SW480 (cell line): ENCODE measurements at places on chromosomes 1 and 21.
A peak's percentile ranks its signal among the peaks of the same experiment; 100 is the strongest.

GRCh38 chr1:34360574-34360973 is 183.9 kb downstream of the C1orf94 start:
- DNase-seq, result peak; percentile 38

GRCh38 chr1:93033785-93034184 is 45.3 kb upstream of the MTF2 start:
- DNase-seq, result no peak

GRCh38 chr21:41536827-41537103 is 28.8 kb upstream of the TMPRSS2 start:
- peak; percentile 27 for DNase-seq

GRCh38 chr1:199804526-199804925 is 223.0 kb upstream of the NR5A2 start:
- no peak for DNase-seq

DNA sequence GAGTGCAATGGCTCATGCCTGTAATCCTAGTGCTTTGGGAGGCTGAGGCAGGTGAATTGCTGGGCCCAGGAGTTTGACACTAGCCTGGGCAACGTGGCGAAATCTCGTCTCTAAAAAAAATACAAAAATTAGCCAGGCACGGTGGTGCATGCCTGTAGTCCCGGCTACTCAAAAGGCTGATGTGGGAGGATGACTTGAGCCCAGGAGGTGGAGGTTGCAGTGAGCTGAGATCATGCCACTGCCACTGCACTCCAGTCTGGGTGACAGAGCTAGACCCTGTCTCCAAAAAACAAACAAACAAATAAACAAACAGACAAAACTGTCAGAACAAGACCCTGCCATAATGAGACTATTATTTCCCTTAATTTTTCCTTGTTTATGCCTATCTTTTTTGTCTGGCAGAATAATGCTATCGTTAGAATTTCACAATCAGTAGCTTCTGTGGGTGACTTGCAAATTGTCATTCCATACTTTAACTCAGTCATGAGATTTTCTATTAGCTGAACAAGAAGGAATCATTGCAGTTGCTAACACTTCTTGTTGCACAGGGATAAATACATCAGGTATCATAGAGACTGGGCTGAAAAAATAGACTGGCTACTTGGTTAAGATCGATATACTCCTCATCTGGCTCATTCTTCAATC is 7.5 kb upstream of the THEM4 start:
- DNase-seq, result no peak

DNA sequence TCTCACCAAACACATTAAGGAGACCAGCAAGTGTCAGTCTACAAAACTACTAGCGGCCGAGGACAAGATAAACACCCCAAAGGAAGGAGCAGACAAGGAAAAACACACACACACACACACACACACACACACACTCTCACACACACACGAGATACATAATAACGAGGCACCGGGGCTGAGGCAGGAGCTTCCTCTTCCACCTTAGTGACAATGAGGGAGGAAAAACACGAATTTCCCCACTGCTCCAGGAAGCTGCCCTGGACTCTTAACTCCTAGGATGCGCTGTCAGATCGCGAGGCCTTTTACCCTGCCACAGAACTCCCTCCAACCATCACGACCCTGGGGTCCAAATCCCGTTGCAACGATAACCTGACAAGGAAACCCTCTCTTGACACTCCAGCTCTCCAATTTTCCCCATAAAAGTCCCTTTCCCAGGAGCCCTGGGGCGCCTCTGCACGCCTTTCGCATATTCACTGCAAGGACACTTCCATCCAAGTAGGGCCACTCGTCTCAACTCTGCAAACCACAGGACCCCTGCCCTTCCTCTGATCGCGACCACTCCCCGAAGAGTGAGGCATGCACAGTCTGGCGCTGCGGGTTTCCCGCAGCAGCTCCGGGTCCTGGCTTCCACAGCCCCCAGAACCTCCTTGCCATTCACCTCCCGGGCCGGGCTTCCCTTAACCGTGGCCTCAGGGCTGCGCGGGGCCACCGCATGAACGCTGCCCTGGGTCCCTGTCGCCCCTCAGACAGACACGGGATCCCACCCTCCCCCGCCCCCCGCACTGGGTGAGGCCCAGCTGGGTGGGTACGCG is 581 bp downstream of the ETV3 start:
- DNase-seq, result no peak

GRCh38 chr1:159867664-159868026 is 5.2 kb upstream of the VSIG8 start:
- peak; percentile 80 for DNase-seq

- DNase-seq, result no peak
Measured at GRCh38 chr1:235999259-235999925, 65.5 kb downstream of the NID1 start.

DNA sequence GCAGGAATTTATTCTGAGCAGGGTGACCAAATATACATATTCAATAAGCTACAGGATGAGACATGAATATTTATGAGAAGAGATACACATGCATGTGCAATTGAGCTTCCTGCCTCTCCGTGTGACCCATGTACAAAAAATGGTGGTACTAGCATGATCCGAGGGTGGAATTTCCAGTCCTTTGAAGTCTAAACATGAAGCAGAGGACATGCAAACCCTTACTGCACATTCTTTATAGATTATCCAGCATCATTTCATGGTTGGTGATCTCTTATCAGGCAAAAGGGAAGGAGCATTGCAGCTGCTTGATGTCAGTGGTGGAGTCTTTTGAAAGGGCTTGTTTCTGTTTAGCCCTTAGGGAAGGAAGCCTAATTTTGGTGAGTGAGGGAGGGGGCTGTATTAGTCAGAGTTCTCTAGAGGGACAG is 448.6 kb downstream of the SETD4 start:
- DNase-seq, result no peak

- DNase-seq, result no peak
Measured at GRCh38 chr1:221149111-221149510, 269.9 kb downstream of the HLX start.

- DNase-seq, result peak; percentile 26
Measured at GRCh38 chr1:154609398-154610380, 1.7 kb upstream of the ADAR start.

DNA sequence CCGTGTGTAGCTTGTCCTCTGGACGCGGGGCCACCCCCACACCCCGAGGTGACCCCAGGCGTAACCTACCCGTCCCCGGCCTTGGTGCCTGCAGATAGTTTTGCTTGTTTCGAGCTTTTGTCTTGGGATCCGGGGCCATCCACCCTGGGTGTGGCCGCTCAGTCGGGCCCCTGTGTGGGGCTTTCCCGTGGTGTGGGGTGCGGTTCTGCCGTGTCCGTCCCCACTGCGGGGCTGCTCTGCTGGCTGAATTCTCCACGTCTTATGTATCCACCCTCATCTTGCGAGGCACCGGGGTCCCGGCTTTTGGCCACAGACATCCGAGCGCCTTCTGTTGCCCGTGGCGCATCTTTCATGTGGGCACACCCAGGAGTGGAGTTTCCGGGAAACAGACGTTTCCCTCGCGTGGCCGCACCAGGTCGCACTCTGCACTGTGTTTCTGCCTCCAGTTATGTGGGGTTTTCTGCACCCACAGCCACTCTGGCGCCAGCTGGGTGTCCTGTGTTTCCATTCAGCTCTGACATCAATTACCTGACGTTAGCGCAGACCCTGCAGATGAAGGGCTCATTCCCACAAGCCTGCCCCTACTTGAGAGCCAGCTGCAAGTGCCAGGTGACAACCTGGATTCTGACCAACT is 64.9 kb downstream of the PRKCZ start:
- no peak for DNase-seq

DNA sequence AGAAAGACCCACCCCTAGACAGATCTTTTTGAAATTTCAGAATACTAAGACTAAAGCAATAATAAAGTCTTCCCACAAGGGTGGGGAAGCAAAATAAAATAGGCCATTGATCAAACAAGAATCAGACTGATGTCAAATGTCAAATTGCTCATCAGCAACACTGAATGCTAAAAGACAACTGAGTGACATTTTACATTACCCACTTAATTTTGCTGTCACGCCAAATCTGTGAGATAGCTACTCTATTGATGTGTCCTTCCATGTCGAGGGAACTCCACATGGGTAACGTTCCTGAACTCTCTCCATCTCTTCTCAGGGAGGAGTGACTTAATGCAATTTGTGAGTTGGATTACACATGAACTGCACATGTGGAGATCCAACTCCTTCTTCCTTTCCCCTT is 271.7 kb upstream of the CAMK1G start:
- no peak for DNase-seq

- DNase-seq, result no peak
Measured at GRCh38 chr1:103197216-103197615, 88.9 kb upstream of the COL11A1 start.

GRCh38 chr1:80202118-80202517 is 1195.6 kb upstream of the ADGRL4 start:
- no peak for DNase-seq

- no peak for DNase-seq
Measured at GRCh38 chr1:154857441-154858215, 12.5 kb downstream of the KCNN3 start.

- DNase-seq, result no peak
Measured at GRCh38 chr1:34784751-34785221, 3.8 kb downstream of the GJB3 start.

DNA sequence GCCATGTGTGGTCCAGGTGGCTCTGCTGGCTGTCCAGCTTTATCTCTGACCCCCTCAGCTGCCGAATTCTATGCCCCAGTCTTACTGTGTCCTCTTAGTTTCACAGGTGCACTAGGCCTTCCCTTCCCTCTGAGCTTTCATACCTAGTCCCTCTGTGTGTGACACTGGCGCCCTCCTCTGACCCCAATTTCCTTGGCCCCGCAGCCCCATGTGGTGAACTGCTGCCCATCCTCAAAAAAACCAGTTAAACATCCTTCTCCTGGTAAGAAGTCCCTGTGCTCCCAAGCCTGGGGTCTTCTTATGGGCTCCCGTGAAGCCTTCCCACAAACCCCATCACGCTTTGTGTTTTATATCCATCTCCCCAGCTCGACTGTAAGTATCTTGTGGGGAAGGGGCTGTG is 93.9 kb upstream of the TSPAN2 start:
- no peak for DNase-seq

DNA sequence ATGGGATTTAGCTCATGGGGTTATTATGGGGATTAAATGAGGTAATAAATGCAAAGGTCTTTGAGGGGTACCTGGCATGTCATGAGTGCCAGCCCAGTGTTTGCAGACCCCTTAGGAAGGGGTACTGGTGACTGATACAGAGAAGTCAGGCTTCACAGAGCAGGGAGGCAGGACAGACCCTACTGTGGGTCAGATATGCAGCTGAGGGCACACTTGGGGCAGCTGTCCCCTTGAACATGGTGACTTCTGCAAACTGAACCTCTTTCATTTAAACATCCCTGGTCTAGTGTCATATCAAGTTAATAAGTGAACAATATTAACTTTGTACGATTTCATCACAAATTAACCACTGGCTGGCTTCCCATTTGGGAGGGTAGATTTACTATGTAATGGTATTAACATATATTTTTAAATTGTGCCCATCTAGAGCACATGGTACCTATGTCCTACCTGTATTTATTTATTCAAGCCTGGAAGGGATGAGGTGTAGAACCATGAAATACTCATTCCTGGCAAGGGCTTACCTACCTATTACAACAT is 25.9 kb downstream of the STPG1 start:
- DNase-seq, result no peak

DNA sequence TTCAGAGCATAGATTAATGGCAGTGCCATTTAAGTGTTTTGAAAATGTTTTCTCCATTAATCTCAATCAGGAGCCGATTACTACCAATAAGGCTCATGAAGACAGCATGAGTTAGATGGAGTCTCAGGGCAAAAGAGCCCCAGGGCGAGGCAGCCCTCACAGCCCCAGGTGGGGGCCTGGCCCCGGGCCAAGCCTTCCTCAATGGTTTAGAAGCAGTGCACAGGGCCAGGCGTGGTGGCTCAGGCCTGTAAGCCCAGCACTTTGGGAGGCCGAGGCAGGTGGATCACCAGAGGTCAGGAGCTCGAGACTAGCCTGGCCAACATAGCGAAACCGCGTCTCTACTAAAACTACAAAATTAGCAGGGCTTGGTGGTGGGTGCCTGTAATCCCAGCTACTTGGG is 348.1 kb upstream of the VAMP3 start:
- no peak for DNase-seq

DNA sequence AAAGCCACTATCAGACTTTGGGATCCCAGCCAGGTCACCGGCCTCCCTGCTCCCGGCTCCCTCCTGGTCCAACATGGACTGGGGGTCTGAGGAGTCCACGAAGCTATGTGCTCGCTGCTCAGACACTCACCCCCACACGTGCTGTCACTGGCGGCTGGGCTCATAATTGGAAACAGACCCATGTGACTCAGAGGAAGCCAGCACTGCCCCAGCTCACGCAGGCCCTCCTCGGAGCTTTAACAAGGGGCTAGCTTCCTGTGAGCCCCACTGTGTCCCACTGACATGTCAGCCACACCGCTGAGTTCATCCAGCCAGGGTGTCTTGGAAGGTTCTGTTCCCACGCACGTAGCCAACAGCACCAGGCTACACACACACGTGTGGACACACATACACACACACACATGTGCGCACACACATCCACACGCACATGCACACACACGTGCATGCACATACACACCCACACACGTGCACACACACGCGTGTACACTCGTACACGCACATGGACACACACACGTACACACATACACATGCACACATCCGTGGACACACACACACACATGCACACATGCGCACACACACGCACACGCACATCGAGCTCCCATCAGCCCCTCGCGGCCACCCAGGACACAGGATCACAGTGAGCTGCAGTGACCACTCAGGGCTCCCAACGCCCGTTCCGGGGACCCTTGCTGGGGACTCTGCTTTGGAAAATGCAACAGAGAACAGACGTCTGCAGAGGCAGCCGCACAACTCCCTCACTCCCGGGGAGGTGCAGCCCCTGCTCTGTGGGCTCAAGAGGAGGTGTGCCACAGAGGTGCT is 18.4 kb upstream of the COL6A2 start:
- DNase-seq, result no peak

DNA sequence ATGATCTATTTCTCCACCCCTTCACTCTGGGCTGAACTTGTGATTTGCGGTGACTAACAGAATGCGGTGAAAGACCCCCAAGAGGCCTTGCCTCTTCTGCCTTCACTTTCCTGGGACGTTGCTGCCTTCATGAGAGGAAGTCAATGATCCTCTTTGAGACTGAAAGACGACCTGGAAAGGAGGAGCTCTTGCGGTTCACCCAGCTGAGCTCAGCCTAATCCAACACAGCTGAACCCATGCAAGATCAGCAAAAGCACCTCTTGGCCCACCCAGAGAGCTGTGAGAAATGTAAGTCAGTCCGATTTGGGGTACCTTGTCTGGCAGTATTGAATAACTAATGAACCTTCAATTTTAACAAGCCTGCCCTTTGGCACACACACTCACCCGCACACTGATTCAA is 767.4 kb upstream of the TPTE start:
- DNase-seq, result no peak

- no peak for DNase-seq
Measured at GRCh38 chr1:71492298-71493041, 411.6 kb upstream of the ZRANB2 start.

DNA sequence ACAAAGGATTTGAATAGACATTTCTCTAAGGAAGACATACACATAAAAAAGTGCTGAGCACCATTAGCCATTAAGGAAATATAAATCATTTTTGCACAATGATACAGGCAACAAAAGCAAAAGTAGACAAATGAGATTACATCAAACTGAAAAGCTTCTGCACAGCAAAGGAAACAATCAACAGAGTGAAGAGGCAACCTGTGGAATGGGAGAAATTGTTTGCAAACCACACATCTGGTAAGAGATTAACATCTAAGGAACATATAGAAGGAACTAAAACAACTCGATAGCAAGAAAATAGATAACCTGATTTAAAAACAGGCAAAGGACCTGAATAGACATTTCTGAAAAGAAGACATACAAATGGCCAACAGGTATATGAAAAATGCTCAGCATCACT is 57.5 kb downstream of the ZSCAN20 start:
- no peak for DNase-seq

- DNase-seq, result no peak
Measured at GRCh38 chr1:182071924-182072323, 10.4 kb upstream of the ZNF648 start.
